AG08395 (cell line): ENCODE measurements at places on chromosomes 5 and 9.
A peak's percentile ranks its signal among the peaks of the same experiment; 100 is the strongest.

DNA sequence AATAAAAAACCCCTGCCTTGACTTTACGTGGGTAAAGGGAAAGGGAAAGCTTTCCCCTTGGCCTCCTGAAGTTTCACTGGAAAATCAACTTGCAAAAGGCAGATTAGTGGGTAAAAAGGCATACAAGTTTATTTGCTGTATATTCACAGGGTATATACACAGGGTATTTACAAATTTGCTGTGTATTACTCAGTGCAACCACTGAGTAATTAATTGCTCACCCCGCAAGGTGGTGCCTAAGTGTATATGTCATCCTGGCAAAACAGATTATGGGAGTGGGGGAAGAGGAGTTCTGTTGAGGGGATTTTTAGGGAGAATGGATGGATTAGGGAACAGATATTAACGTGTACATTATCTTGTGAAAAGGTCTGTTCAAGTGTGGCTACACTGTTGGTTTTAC, 7.1 kb upstream of the RARS1 start:
- DNase-seq, result peak; percentile 10

DNA sequence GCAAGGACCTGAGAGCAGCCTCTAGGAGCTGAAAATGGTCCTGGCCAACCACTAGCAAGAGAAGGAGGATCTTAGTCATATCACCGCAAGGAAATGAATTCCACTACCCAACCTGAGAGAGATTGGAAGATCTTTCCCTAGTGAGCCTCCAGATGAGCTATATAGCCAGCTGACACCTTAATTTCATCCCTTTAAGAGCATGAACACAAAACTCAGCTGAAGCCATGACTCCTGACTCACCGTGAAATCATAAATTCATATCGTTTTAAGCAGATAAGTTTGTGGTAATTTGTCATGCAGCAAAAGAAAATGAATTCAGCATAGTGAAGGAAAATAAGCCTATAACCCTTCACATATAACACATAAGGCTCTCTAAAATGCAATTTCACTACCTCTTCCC, 23.5 kb downstream of the MAPKAP1 start:
- no peak for DNase-seq

DNA sequence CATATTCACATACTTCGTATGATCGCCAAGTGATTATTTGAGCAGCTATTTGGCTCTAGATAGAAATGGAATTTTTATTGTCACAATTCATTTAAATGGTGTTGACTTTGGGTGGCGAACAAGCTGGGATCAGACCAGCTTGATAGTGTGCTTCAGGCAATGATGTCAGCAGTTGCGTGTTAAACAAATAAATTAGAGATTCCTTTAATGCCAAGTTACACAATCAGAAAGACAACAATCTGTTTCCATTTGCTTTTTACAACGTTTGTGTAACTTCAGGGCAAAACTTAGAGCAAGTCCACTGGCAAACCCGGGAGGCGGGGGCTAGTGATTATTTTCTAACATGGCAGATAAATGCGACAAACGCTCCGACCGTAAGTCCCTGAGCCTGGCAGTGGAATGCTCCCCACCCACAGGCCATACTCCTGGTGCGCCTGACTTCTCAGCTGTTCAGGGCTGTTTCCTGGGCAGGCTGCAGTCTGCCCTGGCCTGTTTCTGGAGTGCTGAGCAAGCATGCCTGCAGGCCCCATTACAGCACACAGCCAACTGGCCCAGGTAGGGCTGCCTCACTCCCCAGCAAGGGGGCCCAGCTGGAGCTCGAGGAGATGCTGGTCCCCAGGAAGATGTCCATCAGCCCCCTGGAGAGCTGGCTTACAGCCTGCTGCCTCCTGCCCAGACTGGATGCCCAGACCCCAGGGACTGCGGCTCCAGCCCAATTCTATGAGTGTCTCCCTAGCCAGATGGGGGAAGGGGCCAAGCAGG, 88.7 kb downstream of the BASP1 start:
- DNase-seq, result no peak

DNA sequence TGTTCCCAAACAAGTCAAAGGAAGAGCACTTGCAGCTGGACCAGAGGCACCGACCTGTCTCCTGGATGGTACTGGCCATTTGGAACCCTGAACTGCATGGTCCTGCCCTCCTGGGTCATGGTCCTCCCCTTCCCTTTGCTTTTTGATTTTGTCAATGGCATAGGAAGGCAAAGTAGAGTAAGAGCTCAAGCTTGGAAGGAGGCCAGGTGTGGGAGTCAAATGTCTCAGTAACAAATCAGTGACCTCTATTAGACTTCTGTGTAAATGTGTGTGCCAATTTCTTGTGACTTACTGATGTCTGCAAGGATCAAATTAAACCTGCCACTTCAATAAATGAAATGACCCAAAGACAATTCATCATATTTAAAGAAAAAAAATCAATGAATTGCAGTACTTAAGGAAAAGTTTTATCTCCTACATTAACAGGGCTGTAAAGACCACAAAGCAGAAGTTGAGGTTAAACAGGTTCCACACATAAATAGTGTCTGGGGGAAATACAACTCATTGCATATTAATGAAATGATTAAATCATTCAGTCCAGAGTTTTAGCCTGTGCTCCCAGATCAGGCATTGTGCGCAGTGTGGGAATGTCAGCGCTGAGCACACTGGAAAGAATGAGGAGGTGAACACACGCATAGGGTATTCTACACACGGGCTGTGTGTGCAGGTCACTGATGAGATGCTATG, 32.7 kb downstream of the OSMR start:
- DNase-seq, result no peak

DNA sequence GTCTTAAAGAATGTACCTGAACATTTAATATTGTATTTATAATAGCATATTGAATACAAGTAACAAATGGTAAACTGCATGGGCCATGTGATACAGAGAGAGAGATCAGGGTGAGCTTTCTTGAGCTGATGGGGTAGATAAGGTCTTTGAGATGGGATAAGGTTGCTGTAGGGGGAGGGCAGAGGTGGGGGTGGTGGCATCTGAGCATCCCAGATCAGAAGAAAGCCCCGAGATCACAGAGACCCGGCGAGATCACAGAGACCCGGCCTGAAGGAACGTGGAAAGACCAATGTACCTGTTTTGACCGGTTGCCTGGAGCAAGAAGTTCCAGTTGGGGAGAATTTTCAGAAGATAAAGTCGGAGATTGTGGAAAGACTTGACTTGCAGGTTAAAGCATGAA, 6.6 kb downstream of the SMARCA2 start:
- DNase-seq, result no peak

DNA sequence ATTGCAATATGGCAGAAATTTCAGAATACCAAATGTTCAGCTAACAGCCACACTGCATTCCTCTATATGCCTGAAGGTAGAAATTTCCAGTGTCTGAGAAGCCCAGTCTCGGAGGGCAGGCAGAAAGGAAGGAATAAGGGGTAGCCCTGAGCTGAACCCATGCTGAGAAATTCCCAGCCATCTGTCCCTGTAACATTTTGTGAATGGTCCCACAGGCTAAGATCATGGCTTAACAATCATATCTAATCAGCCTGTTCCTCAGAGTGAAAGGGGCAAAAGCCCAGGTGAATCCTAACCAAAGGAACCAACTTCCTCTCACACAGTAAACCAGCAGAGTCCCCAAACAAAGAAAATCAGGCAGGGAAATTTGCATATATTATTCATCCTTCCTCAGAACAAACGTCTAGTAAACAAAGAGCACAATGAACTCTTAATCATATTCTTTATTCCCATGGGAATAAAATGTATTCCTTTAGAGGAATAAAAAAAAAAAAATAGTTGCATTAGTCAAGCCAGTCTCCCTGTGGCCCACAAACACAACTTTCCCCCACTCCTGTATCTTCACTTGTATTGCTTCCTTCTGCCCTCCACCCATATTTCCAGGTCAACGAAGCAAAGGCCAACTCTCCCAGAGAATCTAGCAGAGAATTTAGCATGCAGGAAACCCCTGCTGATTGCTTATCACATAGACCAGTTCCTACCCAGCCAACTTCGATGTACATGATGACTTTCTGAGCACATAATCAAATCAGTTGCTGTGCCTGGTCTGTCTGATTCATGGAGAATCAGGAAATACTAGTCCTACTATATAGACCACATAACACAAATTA, 257.6 kb downstream of the FAM114A2 start:
- no peak for DNase-seq

GRCh38 chr5:115995351-115995750, 33.1 kb downstream of the LVRN start:
- DNase-seq, result no peak

DNA sequence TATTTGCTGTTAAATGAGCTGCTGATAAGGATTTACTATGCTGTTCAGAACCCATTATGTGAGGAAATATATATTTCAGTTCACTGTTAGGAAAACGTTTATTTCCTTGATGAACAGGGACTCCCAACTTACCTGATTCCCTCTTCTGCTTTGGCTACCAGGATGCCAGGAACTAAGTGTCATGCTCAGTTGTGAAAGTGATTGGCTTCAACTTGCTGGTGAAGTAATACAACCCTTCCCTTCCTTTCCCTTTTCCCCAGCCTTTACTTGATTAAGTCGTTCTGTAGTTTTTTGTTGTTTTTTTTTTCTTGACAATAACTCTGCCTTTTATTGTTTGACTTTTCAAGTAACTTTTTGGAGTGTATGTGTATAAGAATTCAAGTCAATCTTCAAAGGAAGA, 309.3 kb downstream of the DOCK8 start:
- no peak for DNase-seq

- DNase-seq, result no peak
Observed at GRCh38 chr5:1105350-1106265, 6.3 kb downstream of the SLC12A7 start.

GRCh38 chr9:22044583-22044982, 35.5 kb upstream of the CDKN2B start:
- DNase-seq, result peak; percentile 68

- DNase-seq, result no peak
Observed at GRCh38 chr9:1469996-1470395, 419.8 kb downstream of the DMRT2 start.
